ENCODE measurements at places on chromosomes 13 and 19. TPM values are rescaled to one million over a fixed set of nuclear protein-coding genes. Genes with fewer than 3 reads are reported as not detected.
A peak's percentile ranks its signal among the peaks of the same experiment; 100 is the strongest.

The USP12 gene
- polyA plus RNA-seq = 18.9 TPM

The FPR3 gene
- polyA plus RNA-seq = not detected

The ZNF442 gene
- 0.81 TPM for polyA plus RNA-seq

The MARK4 gene
- polyA plus RNA-seq = 19.5 TPM

The ZNF555 gene
- polyA plus RNA-seq = 3.8 TPM

The NANOS3 gene
- not detected for polyA plus RNA-seq

The SIGLEC12 gene
- not detected for polyA plus RNA-seq

The EHD2 gene
- polyA plus RNA-seq = 96.5 TPM

The VAV1 gene
- not detected for polyA plus RNA-seq

GRCh38 chr19:5646703-5647102 is 23.8 kb downstream of the SAFB start:
- peaks cover 4% of the 10 kb centered on the region for H3K4me1 ChIP-seq
- H3K27me3 ChIP-seq = no peaks in the 10 kb centered on the region
- no peak for DNase-seq
- H3K36me3 ChIP-seq = peaks cover 36% of the 10 kb centered on the region
- H3K4me3 ChIP-seq = no peak overlapping the region
- H3K27ac ChIP-seq = no peak overlapping the region

GRCh38 chr13:66224663-66225062 is 1005.5 kb downstream of the PCDH9 start:
- no peak for DNase-seq
- H3K4me3 ChIP-seq = no peak overlapping the region
- H3K4me1 ChIP-seq = no peaks in the 10 kb centered on the region
- H3K27me3 ChIP-seq = no peaks in the 10 kb centered on the region

- no peak for DNase-seq
- no peaks in the 10 kb centered on the region for H3K27me3 ChIP-seq
- H3K4me3 ChIP-seq = no peak overlapping the region
- H3K36me3 ChIP-seq = no peaks in the 10 kb centered on the region
- no peak overlapping the region for H3K27ac ChIP-seq
Observed at GRCh38 chr13:109712124-109712722, 74.2 kb downstream of the IRS2 start.

- H3K27me3 ChIP-seq = no peaks in the 10 kb centered on the region
- DNase-seq = no peak
- H3K27ac ChIP-seq = peak overlapping the region; percentile 99
- H3K4me1 ChIP-seq = peaks cover 18% of the 10 kb centered on the region
- peak overlapping the region; percentile 65 for H3K4me3 ChIP-seq
- H3K36me3 ChIP-seq = peaks cover 12% of the 10 kb centered on the region
Observed at GRCh38 chr19:11090997-11091702, 1.9 kb downstream of the LDLR start.

DNA sequence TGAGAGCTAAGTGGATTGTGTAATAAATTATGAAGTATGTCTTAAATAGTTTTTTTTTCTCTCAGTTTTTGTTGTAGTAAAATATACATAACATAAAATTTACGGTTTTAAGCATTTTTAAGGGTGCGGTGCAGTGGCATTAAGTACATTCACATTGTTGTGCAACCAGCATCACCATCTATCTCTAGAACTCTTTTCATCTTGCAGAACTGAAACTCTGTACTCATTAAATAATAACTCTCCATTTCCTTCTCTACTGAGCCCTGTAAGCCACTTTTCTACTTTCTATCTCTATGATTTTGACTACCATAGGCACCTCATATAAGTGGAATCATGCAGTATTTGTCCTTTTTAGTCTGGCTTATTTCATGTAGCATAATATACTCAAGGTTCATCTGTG is 87.1 kb downstream of the GJA3 start:
- H3K4me3 ChIP-seq = no peak overlapping the region
- no peaks in the 10 kb centered on the region for H3K27me3 ChIP-seq
- no peak for DNase-seq
- H3K4me1 ChIP-seq = no peaks in the 10 kb centered on the region
- no peaks in the 10 kb centered on the region for H3K36me3 ChIP-seq

DNA sequence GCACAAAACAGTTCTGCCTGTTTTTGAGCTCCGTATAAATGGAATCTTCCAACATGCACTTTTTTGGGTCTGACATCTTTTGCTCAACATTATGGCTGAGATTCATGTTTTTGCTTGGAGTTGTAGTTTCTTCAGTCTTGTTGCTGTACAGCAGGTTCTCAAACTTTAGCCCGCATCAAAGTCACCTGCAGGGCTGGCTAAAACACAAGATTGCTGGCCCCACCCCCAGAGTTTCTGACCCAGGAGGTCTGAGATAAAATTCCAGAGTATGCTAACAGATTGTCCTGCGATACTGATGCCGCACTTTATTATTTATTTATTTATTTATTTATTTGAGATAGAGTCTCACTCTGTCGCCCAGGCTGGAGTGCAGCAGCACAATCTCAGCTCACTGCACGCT is 79.8 kb upstream of the WASF3 start:
- H3K27ac ChIP-seq = no peak overlapping the region
- no peaks in the 10 kb centered on the region for H3K4me1 ChIP-seq
- no peak for DNase-seq
- no peak overlapping the region for H3K4me3 ChIP-seq

DNA sequence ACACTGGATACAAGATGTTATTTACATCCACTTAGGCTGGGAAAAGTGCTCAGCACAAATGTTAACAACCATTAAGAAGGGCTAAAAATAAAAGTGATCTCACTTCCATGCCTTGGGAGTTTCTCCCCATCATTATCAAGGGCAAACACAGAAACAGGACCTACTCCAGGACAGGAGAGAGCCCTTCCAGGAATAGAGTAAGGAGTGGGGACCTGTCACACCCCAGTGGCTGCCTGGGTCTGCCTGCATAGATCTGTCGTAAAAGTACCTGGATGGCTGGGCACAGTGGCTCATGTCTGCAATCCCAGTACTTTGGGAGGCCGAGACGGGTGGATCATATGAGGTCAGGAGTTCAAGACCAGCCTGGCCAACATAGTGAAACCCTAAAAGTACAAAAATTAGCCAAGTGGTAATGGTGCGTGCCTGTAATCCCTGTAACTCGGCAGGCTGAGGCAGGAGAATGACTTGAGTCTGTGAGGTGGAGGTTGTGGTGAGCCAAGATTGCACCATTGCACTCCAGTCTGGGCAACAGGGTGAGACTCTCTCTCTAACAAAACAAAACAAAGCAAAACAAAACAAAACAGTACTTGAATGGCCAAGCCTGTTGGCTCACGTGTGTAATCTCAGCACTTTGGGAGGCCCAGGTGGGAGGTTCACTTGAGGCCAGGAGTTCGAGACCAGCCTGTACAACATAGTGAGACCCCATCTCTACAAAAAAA is 5.6 kb downstream of the ATP8A2 start:
- no peak overlapping the region for H3K27ac ChIP-seq
- no peak overlapping the region for H3K4me3 ChIP-seq

- no peak for DNase-seq
- H3K36me3 ChIP-seq = no peaks in the 10 kb centered on the region
- no peaks in the 10 kb centered on the region for H3K4me1 ChIP-seq
- no peak overlapping the region for H3K27ac ChIP-seq
Observed at GRCh38 chr13:105019073-105019472, 1516.4 kb downstream of the EFNB2 start.

DNA sequence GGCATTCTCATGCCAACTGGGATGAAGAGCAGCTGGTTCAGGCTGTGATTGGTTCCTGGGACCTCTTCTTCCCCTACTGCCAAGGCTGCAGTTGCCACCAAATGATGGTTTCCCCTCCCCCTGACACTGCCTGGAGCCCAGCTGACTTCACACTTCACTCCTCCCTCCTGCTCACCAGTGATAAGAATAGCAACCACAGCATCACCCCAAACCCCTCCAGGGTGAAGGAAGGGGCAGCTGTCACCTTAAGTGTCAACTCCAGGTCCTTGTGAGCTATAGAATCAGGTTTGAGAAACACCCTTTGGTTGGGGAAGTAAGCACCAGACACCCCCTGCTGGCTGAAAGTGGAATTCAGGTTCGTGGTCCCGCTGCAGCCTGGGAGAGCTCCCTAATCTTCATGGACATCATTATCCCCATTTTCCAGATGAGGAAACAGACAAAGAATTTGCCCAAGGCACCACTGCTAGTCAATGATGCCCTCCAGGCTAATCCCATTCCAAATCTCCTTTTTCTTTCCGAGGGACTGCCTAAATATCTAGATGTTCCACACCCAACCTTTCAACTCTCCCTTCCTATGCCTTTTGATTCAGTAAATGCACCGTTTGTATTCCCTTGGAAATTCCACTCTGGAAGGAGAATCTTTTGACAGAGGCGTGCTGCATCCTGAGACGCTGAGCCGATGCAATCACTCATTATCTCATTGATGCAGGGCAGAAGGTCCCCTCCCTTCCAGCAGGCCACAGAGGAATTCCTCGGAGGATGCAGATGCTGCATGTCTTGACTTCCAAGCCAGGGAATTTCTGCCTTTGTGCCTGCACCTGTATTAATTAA is 50.6 kb upstream of the UQCRFS1 start:
- no peaks in the 10 kb centered on the region for H3K36me3 ChIP-seq
- DNase-seq = no peak
- no peak overlapping the region for H3K27ac ChIP-seq
- no peaks in the 10 kb centered on the region for H3K27me3 ChIP-seq
- H3K4me3 ChIP-seq = no peak overlapping the region

Measured in fibroblast of lung (primary cell).